T1000 (cell line): ENCODE measurements at places on chromosomes 11 and 22.

GRCh38 chr22:20438678-20439492, 1.3 kb upstream of the SCARF2 start:
- no peak for DNase-seq

GRCh38 chr22:42807185-42807584, 49.9 kb downstream of the ARFGAP3 start:
- no peak for DNase-seq

DNA sequence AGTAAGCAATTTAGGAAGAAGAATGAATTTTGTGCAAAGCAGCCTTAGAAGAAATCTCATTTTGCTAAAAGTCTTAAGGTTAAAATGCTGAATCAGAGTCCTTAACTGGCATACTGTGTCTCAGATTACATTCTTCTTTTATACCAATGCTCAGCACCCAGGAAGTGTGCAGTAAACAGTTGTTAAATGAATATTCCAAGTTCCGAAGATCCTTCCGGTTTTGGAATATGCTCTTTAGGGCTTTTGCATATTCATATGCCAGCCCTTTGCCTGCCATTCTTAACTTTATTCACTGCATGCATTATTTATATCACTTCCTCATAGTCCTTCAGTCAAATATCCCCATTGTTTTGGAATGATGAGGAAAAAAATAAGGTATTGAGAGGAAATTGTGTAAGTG, 242.0 kb downstream of the DDX10 start:
- no peak for DNase-seq

- DNase-seq: peak; percentile 81
Measured at GRCh38 chr11:35138943-35139721, at the start of gene CD44. TSS of gene CD44 (plus strand) at chr11:35139171. CDS start at chr11:35139304, 133 bp downstream.

DNA sequence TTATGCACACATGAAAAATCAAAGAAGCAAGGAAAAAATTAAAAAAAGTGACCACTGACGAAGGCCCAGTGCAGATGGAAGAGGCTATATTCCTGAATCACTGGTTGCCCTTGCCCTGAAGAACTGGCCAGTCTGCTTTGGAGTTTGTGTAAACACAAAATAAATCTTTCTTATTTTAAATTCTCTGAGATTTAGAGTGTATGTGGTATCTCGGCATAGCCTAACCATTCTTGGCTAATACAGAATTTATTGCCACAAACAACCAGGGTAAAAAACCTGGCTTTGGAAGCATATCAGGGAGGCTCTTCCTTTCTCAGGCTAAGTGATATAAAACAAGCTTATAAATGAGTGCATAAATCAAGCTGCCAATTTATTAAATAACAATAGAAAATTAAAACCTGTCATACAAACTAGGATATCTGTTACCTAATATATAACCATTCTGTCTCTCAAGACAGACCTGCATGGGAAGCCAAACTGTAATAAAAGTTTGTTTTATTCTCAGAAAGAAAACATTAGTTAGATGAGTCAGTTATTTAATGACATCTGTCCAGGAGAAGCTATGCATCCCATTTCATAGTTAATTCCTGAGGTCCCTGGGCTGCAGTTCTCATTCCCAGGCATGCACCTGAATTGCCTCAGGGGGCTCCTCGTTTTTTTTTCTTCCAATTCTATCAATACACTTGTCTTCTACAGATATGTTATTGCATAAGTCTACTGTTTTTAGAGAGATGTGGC, 6.1 kb upstream of the TMEM135 start:
- DNase-seq: no peak

- no peak for DNase-seq
Measured at GRCh38 chr11:66470015-66470414, 3.3 kb downstream of the PELI3 start.

- DNase-seq: no peak
Measured at GRCh38 chr11:57251491-57252104, 14.5 kb upstream of the APLNR start.

- DNase-seq: no peak
Measured at GRCh38 chr11:62925308-62925707, 4.1 kb upstream of the CHRM1 start.

GRCh38 chr11:76614471-76615179, 55.9 kb downstream of the LRRC32 start:
- no peak for DNase-seq

DNA sequence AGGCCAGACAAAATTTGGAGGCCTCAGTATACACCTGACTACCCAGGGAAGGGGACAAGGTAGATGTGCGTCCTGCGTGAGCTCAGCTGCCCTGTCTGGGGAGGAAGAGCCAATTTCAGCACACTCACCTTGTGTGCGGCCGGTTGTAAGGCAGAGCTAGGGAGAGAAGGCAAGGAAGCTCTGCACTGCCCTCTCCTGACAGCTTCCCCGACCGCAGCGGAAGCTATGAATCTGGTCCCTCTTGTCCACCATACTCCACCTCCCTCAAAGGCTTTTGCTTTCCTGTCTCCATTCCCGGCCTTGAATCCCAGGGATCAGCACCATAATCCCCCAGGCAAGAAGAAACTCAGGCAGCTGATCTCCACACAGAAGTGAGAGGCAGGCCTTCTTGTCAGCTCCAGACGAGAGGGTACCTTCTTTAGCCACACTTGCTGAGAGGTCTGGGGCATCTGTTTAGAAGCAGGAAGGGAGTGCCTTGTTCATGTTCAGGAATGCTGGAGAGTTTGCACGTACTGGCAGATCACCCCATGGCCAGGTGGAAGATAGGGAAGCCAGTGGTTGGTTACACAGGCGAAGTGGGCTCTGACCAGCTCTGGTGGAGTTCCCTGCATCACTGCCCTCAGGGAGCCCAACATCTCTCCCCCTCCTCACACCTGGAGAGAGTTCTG, 62.5 kb downstream of the FEZ1 start:
- no peak for DNase-seq

DNA sequence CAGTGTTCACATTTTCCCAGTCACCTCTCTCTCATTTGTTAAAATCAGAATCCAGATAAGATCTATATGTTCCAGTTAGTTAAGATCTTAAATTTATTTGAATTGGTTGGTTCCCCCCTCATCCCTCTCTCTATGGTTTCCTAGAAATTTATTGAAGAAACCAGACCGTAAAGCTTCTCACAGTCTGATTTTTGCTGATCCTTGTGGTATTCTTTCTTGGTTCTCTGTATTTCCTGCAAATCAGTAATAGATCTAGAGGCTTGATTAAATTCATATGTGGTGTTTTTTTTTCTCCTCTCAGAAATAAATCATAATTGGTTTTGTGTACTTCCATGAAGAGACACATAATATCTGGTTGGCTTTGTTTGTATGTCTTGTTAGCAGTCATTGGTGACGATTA, 147.5 kb downstream of the TMEM135 start:
- no peak for DNase-seq

- DNase-seq: no peak
Measured at GRCh38 chr11:12200279-12200990, 90.0 kb downstream of the MICAL2 start.
